Umbilical cord (tissue), 2 donors: ENCODE measurements at places on chromosomes 13 and 19.
A peak's percentile ranks its signal among the peaks of the same experiment; 100 is the strongest.

GRCh38 chr13:25722893-25723292 is 328.9 kb downstream of the SHISA2 start:
- DNase-seq = no peak

- no peak for DNase-seq
These were observed 10.5 kb upstream of the KLK4 start for GRCh38 chr19:50921426-50922316.

DNA sequence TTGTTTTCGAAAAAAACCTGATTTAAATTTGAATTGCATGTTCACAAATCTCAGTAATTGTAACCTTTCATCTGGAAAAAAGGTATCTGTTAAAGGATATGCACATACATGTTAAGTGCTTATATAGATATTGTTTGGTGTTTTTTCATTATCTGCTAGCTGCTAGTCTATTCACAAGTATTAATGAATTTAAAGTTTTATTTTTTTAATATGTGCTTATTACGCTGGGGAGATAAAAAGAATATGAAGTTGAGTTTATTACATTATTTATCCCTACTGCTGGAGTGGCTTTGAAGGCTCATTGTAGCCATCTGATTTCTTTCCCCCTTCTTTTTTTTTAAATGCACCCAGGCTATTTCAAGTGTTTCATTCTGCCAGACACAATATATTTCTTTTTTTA is 3.9 kb upstream of the MAB21L1 start:
- DNase-seq = no peak

DNA sequence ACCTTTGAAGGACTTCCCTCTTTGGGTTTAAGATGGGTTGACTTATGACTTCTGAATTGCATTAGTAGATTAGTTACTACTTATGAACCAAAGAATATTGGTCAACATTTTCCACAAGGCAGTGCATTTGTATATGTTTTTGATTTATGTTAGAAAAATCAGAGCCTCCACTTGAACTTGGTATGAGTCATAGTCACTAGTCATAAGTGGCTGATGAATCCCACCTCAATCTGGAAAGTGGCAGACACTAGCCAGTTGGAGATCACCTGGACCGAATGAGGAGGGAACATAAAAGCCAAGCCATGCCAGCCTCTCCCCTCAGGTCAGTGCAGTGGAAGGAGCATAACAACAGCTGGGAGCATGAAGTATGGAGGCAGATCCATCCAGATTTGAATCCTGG is 39.3 kb upstream of the SPART start:
- DNase-seq = no peak

GRCh38 chr19:5820785-5821184 is 15.9 kb downstream of the NRTN start:
- no peak for DNase-seq

- peak; percentile 30 for DNase-seq
These were observed 539 bp downstream of the PLD3 start for GRCh38 chr19:40348961-40349507.

GRCh38 chr19:32349724-32350470 is 4.5 kb downstream of the ZNF507 start:
- DNase-seq = peak; percentile 25

- no peak for DNase-seq
These were observed 20.7 kb upstream of the NWD1 start for GRCh38 chr19:16698914-16699313.

- DNase-seq = peak; percentile 27
These were observed 7.5 kb downstream of the F10 start for GRCh38 chr13:113129921-113130750.

GRCh38 chr13:30398601-30399072 is 23.7 kb upstream of the UBE2L5 start:
- no peak for DNase-seq

- no peak for DNase-seq
These were observed 465.1 kb downstream of the SLITRK5 start for GRCh38 chr13:88136098-88136790.

DNA sequence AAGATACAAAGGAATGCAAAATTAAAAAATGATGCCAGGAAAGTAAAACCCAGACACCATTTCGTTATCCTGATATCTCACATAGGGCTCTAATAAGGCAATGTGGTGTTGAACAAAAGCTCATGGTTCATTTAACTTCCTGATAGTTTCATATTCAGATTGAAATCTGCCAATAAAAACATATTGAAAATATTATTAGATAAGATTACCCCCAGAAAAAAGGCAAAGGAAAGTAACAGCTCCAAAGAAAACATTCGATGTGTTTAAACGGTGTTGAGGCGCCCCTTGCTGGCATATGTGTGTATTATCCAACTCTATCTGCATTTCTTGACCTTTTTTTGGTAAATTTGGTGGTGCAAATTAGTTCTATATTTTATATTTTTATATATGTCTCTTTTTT is 75.9 kb downstream of the ESD start:
- peak; percentile 61 for DNase-seq

GRCh38 chr13:101751488-101751887 is 299.0 kb downstream of the ITGBL1 start:
- peak; percentile 58 for DNase-seq

GRCh38 chr19:51123381-51123800 is 1.3 kb upstream of the SIGLEC9 start:
- DNase-seq = no peak

- DNase-seq = no peak
These were observed 6.9 kb downstream of the TIMM29 start for GRCh38 chr19:10935371-10936059.

DNA sequence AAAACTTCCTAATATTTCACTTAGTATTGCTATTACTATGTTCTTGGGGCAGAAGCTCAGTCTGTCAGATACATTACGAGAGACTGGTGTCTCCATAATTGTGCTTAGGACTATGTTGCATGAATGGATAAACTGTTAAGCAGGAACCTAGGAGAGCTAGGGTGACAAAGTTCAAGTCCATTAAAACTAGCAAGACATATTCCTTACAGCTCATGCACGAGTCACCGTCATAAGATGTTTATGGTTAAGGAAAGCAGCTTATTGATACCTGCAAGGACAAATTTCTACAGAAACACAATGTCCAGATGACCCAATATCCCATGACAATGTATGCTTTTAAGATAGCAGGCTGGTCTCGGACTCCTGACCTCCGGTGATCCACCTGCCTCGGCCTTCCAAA is 5.7 kb upstream of the ZNF813 start:
- no peak for DNase-seq

DNA sequence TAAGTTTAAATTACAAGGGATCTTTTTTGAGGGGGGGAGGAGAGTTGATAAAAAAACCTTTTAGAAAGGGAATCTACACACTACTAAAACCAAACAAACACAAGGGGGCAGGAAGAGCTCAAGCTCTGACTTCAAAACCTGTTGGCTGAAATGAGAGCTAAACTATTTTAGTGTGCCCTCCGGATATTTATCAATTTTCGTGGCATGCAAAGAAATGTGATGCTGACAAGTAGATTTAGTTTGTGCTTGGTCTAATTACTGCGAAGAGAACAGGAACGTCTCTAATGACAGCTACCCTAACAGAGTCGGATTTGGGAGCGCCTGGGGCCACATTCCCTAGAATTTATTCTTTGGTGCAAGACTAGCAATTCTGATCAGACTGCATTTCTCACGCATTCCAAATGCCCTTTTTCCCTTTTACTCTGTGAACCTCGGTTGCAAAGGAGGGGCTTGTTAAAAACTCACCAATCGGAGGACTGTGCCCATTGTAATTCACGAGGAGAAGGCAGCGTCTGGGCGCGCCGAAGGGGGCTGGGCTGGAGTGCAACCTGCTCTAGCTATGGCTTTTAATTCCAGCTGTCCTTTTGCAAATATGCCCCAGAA is 802 bp upstream of the FREM2 start:
- peak; percentile 84 for DNase-seq

- no peak for DNase-seq
These were observed 34.1 kb downstream of the NOTCH3 start for GRCh38 chr19:15166700-15167099.

- DNase-seq = peak; percentile 41
These were observed 5.5 kb downstream of the MAB21L1 start for GRCh38 chr13:35470671-35471661.

DNA sequence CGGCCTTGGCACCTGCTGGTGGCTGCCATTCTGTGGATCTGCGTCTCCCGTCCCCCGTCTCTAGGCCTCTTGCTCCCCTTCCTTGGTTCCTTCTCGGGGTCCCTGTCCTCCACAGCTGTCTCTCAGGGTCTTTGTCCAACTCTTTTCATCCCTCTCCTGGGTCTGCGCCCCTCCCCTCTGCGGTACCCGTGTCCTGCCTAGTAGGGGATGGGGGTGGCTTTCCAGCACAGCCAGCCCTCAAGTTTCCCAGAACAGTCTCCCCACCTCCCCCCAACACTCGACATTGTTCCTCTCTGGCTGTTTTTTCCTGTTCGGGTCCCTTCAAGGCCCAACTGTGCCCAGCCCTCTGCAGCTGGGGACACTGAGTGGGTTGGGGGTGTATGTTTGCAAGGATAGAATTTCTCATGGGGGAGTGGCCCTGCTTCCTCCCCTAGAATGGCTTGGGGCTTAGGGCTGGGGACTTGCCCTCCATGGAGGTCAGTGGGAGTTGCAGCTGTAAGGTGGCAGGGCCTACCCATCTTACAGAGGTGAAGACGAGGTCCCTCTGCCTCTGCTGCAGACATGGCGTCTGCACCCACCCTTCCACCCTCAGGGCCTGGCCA is 762 bp upstream of the ADM5 start:
- no peak for DNase-seq

DNA sequence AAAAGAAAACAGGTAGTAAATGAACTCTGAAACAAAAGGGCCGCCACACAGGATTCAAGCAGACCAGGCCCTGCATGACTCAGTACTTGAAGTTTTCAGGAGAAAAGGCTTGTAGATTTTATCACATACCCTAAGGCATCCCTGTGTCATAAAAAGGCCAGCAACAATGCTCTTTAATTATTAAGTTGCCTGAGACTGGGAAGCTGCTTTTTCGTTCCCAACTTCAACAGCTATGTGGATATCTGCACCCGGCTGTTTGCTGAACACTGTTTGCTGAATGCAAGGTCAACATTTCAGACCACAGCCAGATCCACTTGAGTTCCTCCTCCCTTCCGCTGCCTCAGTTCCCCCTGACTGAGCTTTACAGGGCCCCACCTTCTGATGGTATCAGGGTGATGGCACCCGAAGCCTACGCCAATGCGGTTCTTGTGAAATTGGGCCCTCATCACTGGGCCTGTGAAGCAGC is 6.1 kb upstream of the ECH1 start:
- DNase-seq = no peak
